ENCODE measurements at places on chromosomes 16 and 17.

DNA sequence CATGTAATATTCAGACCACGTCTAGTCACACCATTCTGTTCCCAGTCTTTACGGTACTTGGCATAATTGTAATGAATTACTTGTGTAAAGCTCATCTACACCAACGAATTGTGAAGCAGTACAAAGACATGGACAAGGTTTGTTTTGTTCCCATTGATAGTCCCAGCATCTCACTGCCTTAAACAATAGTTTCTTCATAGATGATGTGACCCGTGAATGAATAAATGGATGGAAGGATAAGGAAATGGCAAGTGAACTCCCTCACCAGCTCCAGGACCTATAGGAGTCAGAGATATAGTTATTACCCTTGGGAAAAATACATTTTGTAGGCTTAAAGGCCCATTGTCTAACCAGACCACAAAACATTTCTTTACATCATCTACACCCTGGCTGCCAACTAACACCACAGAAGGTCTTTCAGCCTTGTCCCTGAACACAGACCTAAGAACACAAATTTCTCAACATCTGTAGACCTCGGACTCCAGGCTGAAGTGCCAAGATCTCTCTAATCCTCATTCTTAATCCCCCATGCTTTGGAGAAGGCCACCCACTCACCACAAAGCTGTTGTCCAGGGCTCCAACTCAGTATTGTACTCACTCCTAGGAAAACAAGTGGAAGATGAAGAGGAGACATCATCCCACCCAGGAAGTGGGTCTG, 38.2 kb downstream of the MAF start:
- no peak for DNase-seq

DNA sequence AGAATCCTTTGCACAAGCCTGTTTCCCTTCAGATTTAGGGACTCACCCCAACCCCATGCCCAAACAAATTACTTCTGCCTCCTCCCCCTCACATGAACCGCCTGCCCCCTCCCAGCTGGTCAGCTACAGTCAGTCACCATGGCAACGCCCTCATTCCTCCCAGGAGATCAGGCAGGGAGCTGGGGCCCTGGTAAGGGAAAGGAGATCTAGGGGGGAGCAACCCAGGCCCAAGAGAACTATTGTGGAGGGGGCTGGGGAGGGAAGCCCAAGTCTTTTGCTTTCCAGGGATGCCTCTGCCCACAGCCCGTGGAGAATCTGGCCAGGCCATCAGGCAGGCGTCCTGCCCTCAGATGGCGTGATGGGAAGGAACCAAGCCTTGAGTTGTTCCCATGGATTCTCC, 2.8 kb downstream of the FAM171A2 start:
- no peak for DNase-seq

GRCh38 chr16:65038100-65038499, 83.8 kb downstream of the CDH11 start:
- DNase-seq = no peak

GRCh38 chr17:1583556-1583955, 21.0 kb upstream of the PITPNA start:
- DNase-seq = no peak

DNA sequence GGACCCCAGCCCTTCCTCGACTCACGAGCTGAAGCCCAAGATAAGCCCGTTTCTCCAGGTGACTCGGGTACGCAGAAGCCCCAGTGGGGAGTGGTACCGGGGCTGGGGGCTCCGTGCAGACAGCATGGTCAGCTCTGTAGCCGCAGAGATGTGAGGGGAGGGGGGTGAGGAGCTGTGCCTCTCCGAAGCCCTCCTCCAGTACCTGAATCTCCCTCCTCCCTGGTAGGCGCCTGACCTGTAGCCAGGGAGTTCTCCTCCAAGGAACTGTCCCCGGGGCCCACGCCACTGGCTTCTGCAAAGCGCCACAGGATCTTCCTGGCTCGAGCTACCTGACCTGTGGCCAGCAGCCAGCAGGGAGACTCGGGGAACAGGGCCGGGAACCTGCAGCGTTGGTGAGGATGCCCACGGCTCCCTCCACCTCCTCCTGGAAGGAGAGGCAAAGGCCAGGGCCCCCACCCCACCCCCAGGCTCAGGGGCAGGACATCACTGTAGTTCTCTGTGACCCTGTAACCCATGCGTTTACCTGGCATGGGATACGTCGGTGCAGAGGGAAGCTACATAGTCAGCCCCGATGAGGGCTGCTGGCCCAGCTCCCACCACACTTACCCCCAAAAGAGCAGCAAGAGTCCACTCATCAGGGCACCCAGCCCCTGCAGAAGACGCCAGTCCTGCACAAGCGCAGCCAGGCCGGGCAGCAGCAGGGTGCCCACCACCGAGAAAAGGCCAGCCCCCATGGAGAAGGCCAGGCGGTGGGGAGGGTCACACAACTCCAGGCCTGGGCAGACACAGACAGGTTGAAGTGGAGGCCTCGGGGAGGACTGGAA, 1.7 kb downstream of the SLC22A31 start:
- DNase-seq = no peak

- DNase-seq = no peak
Measured at GRCh38 chr16:57185446-57185944, 344 bp downstream of the PSME3IP1 start.

- DNase-seq = no peak
Measured at GRCh38 chr17:78356101-78356713, 3.7 kb downstream of the SOCS3 start.

- DNase-seq = no peak
Measured at GRCh38 chr16:82044585-82044911, 9.5 kb downstream of the HSD17B2 start.

DNA sequence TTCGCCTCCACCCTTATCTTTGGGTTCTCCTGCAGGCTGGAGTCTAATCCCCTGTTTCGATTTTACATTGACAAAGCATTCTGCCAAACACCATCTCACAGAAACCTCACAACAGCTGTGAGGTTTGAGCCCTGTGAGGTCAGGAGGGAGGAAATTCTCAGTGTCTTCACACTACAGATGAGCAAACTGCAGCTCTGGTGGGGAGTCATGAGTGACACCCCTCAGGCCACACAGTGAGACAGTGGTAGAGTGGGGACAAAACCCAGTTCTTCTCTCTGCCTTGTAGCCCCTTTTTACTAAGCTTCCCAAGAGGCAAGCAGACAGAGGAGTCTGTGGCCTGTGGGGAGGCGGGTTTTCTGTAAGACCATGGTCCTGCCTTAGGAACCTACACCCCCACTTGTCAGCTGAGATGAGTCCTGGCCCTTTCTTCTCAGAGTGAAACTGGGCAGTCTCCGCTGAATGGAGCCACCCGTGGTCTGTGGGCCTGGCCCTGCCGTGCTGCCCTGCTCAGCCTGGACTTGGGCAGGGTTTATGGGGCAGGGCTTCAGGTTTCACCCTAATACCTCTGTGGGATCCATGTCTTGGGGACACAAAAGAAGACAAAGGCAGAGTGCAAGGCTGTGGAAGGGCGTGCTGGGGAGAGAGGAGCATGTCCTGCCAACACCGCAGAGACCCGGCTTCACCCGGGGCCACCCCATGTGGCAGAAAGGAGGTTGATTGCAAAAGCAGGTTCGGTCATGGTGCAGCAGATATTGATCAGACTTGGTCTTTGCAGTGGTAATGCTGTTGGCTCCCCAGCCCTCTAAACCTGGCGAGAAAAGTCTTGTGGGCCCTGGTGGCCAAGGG, 59.0 kb downstream of the ABR start:
- DNase-seq = no peak

GRCh38 chr17:60594734-60595133, 5.3 kb upstream of the PPM1D start:
- no peak for DNase-seq

GRCh38 chr17:44277976-44278375, 10.0 kb upstream of the SLC4A1 start:
- no peak for DNase-seq

DNA sequence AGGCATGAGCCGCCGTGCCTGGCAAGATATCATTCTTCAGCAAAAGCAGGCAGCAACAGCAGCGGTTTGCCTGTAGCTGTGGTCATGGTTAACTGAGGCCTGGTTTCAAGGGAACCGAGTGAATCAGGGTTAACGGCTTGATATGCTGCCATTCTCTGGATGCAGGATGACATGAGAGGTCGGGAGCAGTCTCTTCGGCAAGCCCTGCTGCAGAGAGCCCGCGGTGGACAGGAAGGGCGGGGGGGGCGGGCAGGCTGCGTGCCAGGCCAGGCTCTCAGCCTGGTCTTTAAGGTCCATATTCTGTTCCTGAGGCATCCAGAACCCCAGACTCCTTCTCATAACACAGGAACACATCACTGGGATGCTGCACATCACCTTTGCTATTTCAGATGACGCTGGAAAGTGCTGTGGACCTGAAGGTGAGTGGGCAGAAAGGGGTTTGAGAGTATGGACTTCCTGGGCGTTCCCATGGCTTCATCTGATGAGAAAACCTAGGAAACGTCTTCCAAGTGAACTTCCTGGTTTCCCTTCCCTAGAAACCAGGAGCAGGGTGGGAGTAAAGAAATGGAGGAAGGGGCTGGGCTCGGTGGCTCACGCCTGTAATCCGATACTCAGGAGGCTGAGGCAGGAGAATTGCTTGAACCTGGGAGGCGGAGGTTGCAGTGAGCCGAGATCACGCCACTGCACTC, 165.6 kb upstream of the RPH3AL start:
- no peak for DNase-seq

DNA sequence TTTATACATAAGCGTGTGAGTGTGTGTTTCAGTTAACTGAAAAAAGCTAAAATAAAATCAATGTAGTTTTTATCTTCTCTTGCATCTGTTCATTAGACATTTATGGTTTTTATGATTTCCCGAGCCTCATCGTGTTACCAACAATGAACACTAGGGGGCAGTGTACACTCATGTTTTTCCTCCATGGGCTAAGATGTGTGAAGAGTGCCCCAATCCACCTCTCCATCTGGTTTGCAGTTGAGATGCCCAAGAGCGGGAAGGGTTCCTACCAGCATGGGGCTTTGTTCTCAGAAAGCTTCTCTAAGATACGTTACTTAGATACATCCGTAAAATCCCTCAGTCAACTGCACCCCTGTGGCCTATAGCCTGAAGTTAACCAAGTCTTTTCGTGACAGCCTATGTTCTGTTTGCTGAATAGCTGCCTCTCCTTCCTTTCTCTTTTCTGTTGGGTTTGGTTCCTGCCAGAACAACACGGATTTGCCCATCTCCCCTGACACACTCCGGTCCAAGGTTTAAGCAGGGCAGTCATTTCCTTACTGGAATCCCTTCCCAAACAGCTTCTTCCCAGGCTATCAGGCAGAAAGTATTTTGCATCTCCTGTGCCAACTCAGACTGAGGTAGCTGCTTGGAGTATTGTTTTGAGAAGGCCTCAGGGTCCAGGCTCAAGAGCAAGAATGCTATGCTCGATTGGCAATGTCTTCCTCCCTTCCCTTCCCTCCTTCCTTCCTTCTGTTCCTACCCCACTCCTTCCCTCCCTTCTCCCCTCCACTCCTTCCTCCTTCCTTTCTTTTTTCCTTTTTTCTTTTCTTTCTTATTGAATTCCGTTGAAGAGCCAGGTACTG, 12.9 kb upstream of the ELAC2 start:
- no peak for DNase-seq

- no peak for DNase-seq
Measured at GRCh38 chr17:69593716-69594115, 179.2 kb downstream of the MAP2K6 start.

DNA sequence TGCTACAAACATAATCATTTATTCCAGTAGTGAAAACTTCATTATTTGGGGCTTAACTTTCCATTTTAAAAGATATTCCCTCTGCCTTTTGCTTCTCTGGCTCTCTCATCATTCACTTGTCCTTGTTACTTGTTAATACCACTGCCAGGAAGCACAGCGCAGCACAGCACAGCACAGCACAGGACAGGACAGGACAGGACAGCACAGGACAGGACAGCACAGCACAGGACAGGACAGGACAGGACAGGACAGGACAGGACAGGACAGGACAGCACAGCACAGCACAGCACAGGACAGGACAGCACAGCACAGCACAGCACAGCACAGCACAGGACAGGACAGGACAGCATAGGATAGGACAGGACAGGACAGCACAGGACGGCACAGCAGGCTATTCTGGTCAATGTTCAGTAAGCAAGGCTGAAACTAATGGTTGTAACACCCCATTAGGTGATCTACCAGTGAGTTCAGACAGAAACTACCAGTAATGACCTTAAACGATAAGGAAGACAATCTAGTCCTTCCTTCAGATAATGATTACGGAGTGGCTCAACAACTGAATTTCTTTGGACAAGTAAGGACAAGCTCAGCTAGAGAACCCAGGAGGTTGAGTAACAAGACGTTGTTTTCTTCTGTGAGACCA, 31.9 kb downstream of the COG1 start:
- no peak for DNase-seq

GRCh38 chr17:74374858-74375257, 7.6 kb downstream of the GPR142 start:
- no peak for DNase-seq

DNA sequence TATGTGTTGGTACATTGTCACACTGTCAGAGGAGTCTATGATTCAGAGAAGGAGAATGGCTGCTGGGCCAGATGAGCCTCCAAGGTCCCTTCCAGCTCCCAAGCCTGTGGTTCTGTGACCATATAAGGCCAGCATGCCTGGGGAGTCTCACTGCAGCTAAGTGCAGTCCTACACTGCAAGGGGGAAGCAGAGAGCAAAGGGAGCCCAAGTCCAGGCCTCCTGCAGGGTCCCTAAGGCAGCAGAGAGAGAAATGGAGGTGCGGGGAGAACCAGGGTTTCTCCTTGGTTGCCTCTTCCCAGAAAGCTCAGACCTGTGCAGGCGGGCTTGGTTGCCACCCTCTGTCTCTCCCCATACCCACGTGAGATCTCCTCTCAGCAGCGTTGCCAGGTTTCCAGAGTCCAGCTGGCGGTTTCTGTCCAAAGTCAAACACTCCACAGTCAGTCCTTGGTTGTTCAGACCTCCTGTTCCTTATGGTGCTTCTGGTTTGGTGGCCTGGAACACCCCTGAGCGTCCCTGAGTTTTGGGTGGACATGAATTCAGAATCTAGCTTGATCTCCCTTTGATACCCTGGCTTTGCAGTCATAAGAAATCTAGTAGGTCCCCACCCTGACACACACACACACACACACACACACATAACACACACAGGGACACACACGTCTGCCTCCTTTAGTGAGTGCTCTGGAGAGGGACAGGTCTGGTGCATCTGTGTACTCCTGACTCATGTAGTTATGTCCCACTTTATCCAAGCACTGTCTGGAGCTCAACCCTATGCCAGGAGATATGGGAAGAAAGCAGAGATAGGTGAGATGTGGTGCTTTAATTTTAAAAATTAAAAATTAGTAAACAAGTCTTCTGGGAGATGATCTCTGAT, 78.8 kb downstream of the GNAO1 start:
- DNase-seq = no peak

DNA sequence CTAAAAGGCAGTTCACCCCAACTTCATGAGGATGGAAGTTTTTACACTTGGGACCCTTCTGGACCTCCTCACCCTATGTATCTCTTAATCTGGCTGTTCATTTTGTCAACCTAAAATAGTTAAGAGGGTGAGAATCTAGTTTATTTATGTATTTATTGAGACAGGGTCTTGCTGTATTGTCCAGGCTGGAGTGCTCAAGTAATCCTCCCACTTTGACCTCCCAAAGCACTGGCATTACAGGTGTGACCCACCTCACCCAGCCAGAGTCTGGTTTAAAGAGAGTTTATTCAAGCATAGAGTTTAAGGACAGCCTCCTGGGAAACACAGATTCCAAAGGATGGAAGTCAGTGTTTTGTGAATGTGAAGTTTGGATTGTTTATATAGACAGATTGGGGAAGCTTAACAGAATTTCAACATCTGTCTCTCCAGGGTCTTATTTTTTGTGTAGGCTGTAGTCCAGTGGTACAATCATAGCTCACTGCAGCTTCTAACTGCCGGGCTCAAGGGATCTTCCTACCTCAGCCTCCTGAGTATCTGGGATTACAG, 8.0 kb upstream of the APPBP2 start:
- no peak for DNase-seq

All from NCI-H187 (cell line).